Mesendoderm (in vitro differentiated cells): ENCODE measurements at places on chromosomes 2 and 18.

- peak; percentile 52 for DNase-seq
- no peak overlapping the region for H3K27ac ChIP-seq
- no peak overlapping the region for H3K4me3 ChIP-seq
- no peaks in the 10 kb centered on the region for H3K36me3 ChIP-seq
- no peaks in the 10 kb centered on the region for H3K27me3 ChIP-seq
These were observed 856.3 kb downstream of the SUCLG1 start for GRCh38 chr2:83602753-83603152.

- peaks cover 17% of the 10 kb centered on the region for H3K4me1 ChIP-seq
- peak; percentile 93 for DNase-seq
- no peak overlapping the region for H3K4me3 ChIP-seq
- H3K27me3 ChIP-seq: no peaks in the 10 kb centered on the region
These were observed 88.0 kb downstream of the AQP4 start for GRCh38 chr18:26777351-26778053.

GRCh38 chr2:110116033-110116710, 550 bp upstream of the MALL start:
- DNase-seq: peak; percentile 69
- no peak overlapping the region for H3K27ac ChIP-seq
- no peak overlapping the region for H3K4me3 ChIP-seq
- H3K36me3 ChIP-seq: no peaks in the 10 kb centered on the region

DNA sequence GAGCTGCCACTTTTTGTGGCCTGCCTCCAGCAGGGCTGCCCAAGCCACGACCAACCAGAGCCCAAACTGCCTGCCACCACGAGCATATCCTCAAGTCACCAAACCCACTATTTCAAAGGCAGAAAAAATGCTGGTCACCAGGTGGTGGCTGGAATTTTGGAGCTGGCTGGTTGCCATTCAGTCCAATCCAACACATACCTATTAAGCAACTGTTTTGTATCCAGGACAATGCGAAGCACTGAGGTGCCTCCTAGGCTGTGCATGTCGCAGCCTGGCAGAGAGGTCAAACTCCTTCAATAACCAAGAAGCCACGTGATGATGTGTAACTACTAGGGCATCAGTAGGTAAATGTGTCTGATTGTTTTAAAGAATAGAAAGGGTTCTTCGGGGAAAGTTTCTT, 108.3 kb upstream of the PPP1CB start:
- no peaks in the 10 kb centered on the region for H3K36me3 ChIP-seq
- no peak overlapping the region for H3K27ac ChIP-seq
- DNase-seq: no peak
- H3K4me1 ChIP-seq: no peaks in the 10 kb centered on the region

DNA sequence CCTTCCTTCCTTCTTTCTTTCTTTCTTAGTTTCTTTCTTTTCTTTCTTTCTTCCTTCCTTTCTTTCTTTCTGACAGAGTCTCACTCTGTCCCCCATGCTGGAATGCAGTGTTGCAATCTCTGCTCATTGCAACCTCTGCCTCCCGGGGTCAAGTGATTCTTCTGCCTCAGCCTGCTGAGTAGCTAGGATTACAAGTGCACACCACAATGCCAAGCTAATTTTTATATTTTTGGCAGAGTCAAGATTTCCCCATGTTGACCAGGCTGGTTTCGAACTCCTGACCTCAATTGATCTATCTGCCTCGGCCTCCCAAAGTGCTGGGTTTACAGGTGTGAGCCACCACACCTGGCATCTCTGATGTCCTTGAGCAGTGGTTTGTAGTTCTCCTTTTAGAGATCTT, 48.5 kb downstream of the IL1R2 start:
- no peak overlapping the region for H3K4me3 ChIP-seq
- DNase-seq: no peak
- no peaks in the 10 kb centered on the region for H3K36me3 ChIP-seq
- H3K4me1 ChIP-seq: no peaks in the 10 kb centered on the region
- no peaks in the 10 kb centered on the region for H3K27me3 ChIP-seq

GRCh38 chr2:187577310-187577709, 23.1 kb upstream of the TFPI start:
- no peak overlapping the region for H3K27ac ChIP-seq
- H3K4me3 ChIP-seq: no peak overlapping the region
- peaks cover 3% of the 10 kb centered on the region for H3K4me1 ChIP-seq
- no peaks in the 10 kb centered on the region for H3K36me3 ChIP-seq
- H3K27me3 ChIP-seq: no peaks in the 10 kb centered on the region
- DNase-seq: peak; percentile 57

GRCh38 chr2:235774153-235774870, 280.5 kb downstream of the AGAP1 start:
- peak; percentile 53 for DNase-seq
- no peaks in the 10 kb centered on the region for H3K27me3 ChIP-seq
- H3K27ac ChIP-seq: no peak overlapping the region
- H3K36me3 ChIP-seq: no peaks in the 10 kb centered on the region
- no peaks in the 10 kb centered on the region for H3K4me1 ChIP-seq

DNA sequence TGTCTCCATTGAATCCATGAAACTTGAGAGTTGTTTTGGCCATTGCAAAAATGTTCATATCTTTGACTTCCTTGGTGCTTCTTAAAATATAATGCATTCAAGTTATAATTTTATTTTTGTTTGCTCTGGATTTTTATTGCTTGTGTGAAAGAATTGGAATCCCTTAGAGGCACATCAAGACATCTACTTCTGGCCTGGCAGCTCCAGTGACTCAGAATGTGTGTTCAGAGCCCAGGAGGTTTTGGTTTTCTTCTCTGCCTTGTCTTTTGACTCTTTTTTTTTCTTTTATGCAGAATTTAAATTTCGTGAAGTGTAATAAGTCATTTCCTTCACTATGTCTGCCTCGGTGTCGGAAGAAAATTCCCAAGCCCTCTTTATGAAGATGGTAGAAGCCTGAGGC, 180.2 kb downstream of the LTBP1 start:
- H3K36me3 ChIP-seq: no peaks in the 10 kb centered on the region
- H3K27ac ChIP-seq: no peak overlapping the region
- no peak for DNase-seq
- no peak overlapping the region for H3K4me3 ChIP-seq
- H3K27me3 ChIP-seq: no peaks in the 10 kb centered on the region

DNA sequence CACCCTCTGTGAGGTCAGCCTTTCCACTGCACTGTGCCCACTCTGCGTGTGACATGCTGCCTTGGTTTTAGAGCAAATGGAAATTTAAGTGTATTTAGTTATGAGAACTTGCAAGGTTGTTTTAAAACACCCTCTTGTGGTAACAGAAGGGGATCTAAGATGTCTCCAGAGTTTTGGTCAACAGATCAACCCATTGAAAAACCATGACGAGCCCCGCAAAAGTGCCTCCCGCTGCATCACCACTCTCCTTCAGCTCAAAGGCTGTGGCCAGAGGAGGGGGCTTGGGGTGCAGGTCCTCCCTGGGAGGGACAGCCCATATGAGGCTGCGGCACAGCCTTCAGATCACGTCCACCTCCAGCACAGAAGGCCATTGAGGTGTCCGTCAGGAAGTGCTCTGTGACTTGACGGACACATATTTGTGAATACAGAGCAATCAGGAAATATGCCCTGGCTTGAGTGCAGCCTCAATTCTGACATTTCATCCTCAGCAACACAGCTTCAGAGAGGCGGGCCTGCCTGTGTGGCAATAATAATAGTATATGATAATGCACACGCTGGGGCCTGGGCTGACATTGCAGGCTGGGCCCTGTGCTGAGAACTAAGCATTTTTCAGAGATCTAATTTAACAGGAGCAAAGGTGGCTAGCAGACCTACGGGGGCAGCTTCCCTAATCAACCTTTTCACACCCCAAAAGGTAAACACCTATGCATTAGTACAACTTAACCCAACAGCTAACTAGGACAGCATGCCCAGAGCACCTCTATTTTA, 213.9 kb downstream of the ANAPC1 start:
- no peak for DNase-seq
- no peak overlapping the region for H3K4me3 ChIP-seq
- no peaks in the 10 kb centered on the region for H3K27me3 ChIP-seq
- H3K27ac ChIP-seq: no peak overlapping the region
- H3K4me1 ChIP-seq: no peaks in the 10 kb centered on the region

DNA sequence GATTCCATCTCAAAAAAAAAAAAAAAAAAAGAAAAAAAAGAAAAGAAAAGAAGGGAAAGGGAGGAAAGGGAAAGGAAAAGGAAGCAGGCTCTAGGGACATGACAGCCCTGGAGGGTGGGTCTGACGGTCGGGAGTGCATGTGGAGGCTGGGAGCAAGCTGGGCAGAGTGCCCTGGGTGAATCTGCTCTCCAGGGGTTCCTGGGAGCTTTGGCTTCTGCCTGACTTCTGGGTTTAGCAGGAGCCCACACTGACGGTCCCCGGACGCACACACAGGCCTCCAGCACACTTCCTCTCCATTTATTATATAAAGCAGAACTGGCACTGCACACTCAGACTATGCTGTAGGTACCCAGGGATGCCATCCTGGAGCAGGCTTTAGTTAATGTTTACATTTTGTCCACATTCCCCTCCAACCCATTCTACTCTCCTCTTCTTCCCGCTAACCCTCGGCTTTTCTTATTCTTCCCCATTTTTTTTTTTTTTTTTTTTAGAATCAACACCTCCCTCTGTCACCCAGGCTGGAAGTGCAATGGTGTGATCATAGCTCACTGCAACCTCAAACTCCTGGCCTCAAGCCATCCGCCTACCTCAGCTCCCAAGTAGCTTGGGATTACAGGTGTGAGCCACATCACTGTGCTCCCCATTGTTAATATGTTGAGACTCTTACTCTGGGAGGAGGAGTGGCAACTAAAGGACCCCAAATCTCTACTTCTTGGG, 151.1 kb upstream of the SLC1A4 start:
- no peak for DNase-seq
- no peak overlapping the region for H3K4me3 ChIP-seq
- no peaks in the 10 kb centered on the region for H3K4me1 ChIP-seq
- H3K27ac ChIP-seq: no peak overlapping the region
- no peaks in the 10 kb centered on the region for H3K27me3 ChIP-seq

DNA sequence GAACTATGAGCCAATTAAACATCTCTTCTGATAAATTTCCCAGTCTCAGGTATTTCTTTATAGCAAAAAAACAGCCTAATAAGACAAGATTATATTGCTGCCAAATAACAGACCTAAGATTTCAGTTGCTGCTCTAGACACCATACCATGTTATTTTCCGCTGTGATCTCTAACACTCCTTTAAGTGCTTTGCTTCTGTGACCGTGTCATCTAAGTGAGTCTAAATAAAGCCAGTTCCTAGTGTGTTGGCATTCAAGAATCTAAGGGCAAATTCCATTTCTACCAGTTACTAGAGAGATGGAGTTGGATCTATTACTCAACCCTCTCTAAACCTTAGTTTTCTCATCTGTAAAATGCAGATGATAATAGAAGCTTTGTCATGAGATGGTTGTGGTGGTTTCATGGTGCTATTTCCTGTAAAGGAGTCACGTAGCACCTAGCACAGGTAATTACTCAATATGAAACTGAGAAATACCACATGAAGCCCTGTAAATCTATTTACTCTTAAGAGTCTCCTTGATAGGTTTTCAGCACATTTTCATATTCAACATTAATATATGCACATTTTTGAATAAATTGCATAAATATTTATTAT, 40.5 kb downstream of the SPHKAP start:
- no peaks in the 10 kb centered on the region for H3K27me3 ChIP-seq
- no peak for DNase-seq
- no peaks in the 10 kb centered on the region for H3K4me1 ChIP-seq
- no peak overlapping the region for H3K4me3 ChIP-seq
- no peaks in the 10 kb centered on the region for H3K36me3 ChIP-seq
- no peak overlapping the region for H3K27ac ChIP-seq

DNA sequence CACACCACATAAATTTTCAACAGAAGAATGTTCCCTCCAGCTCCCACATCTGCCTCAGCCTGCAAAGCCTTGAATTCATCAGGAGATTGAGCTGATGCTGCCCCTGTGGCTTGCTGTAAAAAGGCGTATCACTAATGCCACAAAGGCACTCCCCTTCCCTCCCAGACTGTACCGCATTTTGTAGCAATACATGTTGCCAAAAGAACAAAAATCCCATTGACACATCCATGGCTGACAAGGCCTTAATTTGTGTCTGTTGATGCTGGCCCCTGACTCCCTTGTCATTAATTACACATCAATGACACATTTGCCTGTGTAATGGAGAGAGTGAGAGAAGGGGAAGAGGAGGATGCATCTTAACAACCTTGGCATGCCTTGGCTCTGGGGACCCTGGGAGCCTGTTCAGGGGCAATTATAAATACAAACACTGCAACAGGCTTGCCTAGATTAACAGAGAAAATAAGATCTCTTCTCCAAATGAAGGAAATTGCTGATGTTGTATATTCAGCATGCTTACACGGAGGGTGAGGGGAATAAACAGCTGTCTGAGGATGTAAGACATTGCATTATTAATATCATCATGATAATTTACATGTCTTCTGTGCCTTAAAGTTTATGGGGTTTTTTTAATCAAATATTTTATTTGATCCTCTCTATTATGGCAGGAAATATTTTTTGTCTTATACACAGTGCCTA, 264.0 kb downstream of the SUCLG1 start:
- no peaks in the 10 kb centered on the region for H3K27me3 ChIP-seq
- no peaks in the 10 kb centered on the region for H3K36me3 ChIP-seq
- no peak overlapping the region for H3K4me3 ChIP-seq
- H3K4me1 ChIP-seq: no peaks in the 10 kb centered on the region

GRCh38 chr2:7819850-7820249, 862.0 kb upstream of the ID2 start:
- H3K4me3 ChIP-seq: no peak overlapping the region
- peak; percentile 3 for DNase-seq
- no peak overlapping the region for H3K27ac ChIP-seq

GRCh38 chr18:26992926-26993325, 127.4 kb upstream of the AQP4 start:
- H3K4me1 ChIP-seq: no peaks in the 10 kb centered on the region
- no peak for DNase-seq
- no peak overlapping the region for H3K27ac ChIP-seq
- no peak overlapping the region for H3K4me3 ChIP-seq
- no peaks in the 10 kb centered on the region for H3K27me3 ChIP-seq
